Epithelial cell of prostate (primary cell): ENCODE measurements at places on chromosomes 7 and 10.

- DNase-seq: peak; percentile 81
Observed at GRCh38 chr10:78170026-78170475, 136.4 kb downstream of the RPS24 start.

- DNase-seq: no peak
Observed at GRCh38 chr7:128035712-128036111, 4.5 kb upstream of the LRRC4 start.

DNA sequence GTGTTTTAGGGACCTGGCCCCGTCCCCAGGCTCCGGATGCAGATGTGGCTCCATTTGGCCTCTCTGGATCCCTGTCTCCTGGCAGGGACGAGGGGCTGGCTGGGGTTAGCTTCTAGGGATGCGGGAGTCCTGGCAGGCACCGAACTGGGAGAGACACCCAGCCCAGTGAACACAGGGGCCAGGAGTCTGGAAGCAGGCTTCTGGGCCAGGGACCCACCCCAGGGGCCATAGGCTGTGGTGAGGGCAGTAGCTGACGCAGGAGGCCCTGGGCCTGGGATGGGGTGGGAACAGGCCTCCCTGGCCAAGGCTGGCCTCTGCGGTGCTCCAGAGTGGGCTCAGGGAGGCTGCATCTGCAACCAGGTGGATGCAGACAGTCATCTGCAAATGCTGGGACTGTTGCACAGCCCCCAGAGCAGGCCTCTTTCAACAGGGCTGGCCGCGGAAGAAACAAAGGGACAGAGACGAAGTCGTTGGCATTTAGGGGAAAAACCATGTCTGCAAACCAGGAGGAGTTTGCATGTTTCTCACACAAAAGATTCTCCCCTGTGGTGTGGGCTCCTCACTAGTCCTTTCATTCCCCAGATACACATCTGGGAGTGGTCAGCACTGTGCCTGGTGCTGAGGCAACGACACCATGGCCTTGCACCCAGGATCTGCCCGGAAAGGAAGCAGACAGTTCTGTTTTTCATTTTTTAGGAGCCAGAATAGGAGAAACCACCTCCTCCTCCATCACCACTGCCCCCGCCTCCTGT is 36.4 kb upstream of the ZNF488 start:
- no peak for DNase-seq

DNA sequence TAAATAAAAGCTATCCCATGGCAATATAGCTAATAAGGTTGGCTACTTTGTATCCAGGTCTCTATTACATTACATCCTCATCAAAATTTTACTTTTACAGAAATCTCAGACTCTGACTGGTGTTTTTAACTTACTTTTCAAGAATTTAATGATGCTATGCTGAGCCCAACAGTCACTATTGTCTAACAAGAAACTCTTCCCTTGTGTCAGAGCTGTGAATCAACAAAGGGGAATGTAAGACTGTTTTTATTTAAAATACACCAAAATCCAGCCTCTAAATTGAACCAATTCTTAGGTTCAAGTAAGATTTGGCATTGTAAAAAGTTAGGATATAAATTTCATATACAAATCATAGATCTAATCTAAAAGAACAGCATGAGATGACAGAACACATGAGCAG is 7.0 kb downstream of the RTKN2 start:
- no peak for DNase-seq

- no peak for DNase-seq
Observed at GRCh38 chr10:378930-379704, 243.9 kb downstream of the ZMYND11 start.

DNA sequence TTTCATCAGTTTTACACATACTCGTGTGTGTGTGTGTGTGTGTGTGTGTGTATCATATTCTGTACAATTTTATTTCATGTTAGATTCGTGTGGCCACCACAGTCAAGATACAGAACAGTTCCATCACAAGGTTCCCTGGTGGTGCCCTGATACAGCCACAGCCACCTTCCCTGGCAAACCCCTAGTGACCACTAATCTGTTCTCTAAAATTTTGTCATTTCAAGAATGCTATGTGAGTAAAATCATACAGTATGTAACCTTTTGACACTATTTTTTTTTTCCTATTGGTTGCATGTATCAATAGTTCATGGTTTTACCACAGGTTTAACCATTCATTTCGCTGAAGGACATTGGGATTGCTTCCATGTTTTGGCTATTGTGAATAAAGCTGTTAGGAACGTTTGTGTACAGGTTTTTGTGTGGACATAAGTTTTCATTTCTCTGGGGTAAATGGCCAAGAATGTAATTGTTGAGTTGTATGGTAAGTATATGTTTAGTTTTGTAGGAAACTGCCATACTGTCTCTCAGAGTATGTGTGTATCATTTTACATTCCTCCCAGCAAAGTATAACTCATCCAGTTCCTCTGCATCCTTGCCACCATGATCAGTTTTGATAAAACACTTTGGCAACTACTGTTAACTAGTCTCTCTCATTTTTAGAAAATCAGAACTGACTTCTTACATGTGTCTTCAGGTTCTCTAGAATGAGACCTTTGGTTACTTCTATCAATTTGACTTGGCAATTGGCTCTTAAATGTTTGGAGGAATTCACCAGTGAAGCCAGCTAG is 20.6 kb downstream of the KLHDC10 start:
- no peak for DNase-seq

- DNase-seq: no peak
Observed at GRCh38 chr10:95467162-95467599, 94.0 kb downstream of the SORBS1 start.

GRCh38 chr7:65953890-65954450 is 28.0 kb downstream of the GUSB start:
- no peak for DNase-seq

- no peak for DNase-seq
Observed at GRCh38 chr10:10792681-10793080, 225.0 kb upstream of the CELF2 start.

- DNase-seq: no peak
Observed at GRCh38 chr10:98405422-98405821, 9.6 kb downstream of the PYROXD2 start.

- DNase-seq: no peak
Observed at GRCh38 chr10:62437696-62438095, 63.5 kb downstream of the ZNF365 start.

- DNase-seq: no peak
Observed at GRCh38 chr7:111865430-111865829, 303.1 kb upstream of the IMMP2L start.

GRCh38 chr10:42769673-42770072 is 12.9 kb upstream of the BMS1 start:
- DNase-seq: no peak

GRCh38 chr10:48317321-48317990 is 11.0 kb downstream of the MAPK8 start:
- no peak for DNase-seq

- DNase-seq: no peak
Observed at GRCh38 chr7:142030294-142030693, 34.6 kb downstream of the MGAM start.

DNA sequence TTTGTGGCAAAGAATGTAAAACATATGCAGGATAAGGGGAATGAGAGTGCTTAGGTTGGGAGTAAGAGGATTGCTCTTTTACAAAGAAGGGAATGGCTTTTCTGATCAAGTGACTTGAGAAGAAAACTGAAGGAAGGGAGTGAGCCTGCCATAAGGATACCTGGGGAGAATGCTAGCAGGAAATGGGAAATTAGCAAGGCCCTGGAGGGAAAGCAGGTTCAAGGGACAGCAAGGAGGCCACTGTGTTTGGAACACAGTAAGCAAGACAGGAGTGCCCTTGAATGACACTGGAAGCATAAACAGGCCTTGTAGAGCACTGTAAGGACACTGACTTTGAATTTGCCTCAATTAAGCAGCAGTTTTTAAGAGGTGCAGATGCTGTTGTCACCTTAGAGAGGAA is 1069.9 kb downstream of the DNAJB9 start:
- no peak for DNase-seq

GRCh38 chr10:74379474-74379873 is 228.5 kb downstream of the ADK start:
- DNase-seq: no peak

DNA sequence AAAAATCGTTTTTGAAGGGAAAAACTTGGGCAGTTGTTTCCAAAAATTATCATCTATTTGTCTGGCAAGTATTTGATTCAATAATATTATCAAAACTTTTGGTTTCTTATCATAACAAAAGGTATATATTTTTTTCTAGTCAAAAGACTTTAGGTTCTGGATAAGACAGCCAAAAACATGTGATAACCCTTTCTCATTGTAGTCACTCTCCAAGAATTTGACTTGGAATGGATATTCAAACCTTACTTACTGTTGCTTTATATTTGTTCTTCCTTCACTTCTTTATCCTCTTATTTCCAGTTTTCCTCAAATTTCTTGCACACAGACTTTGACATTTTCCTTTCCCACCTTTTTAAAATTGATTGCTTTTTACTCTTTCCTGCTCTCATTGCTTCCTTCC is 140.9 kb upstream of the FAM3C start:
- no peak for DNase-seq

DNA sequence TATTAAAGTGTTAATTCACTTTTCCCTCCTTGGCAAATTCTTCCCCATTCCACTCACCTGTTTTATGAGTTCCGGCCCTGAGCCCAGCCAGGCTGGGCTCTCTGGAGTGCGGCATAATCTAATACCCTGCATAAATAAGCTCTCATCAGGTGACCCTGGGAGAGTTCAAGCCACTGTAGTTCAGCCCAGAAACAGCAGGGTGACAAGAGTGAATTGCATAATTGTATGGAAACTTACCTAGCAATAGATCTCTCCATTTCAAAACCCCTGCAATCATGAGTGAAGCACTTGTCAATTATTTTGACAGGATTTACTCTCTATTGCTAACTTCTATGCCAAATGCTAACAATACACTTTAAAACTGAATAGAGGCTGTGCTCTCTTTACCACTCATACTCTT is 94.7 kb downstream of the OSBPL3 start:
- no peak for DNase-seq

- DNase-seq: peak; percentile 18
Observed at GRCh38 chr10:59865101-59865500, 41.3 kb downstream of the CCDC6 start.

DNA sequence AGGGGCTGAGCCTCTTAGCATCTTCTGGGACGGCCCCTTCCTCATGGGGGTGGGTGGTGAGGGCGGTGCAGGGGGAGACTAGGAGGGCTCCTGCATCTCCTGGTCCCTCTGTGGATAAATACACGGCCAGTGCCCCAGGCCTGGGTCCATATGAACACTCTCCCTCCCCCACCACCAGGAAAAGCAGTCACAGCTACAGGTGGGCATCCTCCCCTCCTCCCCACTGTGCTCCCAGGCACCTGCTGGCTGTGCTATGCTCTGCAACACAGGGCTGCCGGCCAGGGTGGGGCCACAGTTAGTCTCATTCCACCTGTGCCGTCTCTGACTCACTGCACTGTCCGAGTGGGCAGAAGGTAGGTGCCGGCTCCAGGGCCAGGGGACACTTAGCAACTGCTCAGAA is 87.3 kb upstream of the INSIG1 start:
- no peak for DNase-seq

DNA sequence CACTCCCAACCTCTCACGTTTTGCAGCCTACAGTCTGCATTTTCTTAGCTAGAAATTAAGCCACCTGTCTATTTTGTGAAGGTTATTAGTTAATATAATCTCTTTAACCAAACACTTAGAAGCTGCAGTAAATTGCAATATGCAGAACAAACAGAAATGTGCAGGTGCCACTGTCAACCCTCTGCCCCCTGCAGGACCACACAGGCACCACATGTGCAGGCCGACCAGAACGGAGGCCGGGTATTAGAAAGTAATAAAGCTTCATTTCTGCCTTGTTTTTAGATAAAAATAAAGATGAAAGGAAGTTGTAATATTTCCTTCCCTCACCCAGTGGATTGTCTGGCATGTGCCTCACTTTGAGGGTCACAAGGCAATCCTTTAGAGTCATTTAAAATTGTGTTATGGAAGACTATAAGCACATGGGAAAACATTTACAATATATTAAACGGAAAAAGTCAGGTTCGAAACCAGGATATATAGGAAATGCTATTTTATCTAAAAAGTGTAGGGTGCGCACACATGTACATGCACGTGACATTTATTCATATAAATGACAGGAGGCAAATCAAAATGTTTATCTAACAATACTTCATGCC is 158.2 kb downstream of the ARHGAP12 start:
- no peak for DNase-seq

GRCh38 chr7:155418941-155419755 is 38.8 kb upstream of the EN2 start:
- no peak for DNase-seq

DNA sequence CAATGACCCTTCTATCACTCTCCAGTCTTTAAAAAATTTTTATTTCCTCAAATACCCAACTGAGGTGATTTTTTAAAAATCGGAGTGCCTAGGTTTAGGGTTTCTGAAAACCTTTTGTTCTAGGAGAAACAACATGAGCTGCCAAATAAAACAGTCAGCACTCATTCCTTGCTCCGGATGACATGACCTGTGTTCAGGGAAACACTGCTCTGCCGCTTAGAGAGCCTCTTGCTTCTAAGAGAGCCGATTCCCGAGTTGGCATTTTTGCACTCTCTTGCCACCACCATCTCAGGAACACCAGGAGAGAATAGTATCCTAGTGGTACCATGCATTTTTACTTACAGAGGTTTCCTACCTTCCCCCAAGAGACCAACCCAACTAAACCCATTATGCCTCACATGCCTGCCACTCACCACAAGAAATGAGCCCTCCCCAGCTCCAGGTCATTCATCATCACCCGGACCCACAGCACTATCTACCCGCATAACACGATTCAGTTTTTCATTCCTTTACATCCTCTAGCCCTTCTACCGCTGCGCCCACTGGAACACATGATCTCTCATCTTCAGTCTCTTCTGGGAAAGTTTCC is 365.4 kb downstream of the THSD7A start:
- DNase-seq: no peak

DNA sequence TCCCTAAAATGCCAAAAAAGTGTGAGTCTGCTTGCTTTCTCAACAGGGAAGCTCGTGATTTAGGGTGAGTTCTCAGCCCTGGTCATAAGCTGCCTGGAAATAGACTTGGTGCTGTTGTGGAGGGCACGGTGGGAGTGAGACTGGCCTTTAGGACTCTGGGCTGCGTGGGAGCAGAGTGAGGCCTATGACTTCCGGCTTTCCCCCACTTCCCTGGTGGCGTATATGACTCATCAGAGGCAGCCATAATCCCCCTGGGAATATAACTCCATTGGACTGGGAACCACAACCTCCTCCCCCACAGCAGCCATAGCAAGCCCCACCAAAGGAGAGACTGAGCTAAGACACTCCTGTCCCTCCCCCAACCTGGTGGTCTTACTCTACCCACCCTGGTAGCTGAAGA is 95.0 kb downstream of the PON1 start:
- DNase-seq: no peak

- DNase-seq: no peak
Observed at GRCh38 chr7:4808026-4808425, 32.6 kb downstream of the AP5Z1 start.

GRCh38 chr7:91465595-91466061 is 201.4 kb downstream of the FZD1 start:
- no peak for DNase-seq

GRCh38 chr10:102988404-102989314 is 70.6 kb downstream of the CNNM2 start:
- peak; percentile 6 for DNase-seq

- no peak for DNase-seq
Observed at GRCh38 chr10:661597-662222, 27.8 kb downstream of the DIP2C start.

- DNase-seq: no peak
Observed at GRCh38 chr7:27316311-27316710, 73.7 kb downstream of the EVX1 start.

- DNase-seq: no peak
Observed at GRCh38 chr7:140883378-140883777, 41.4 kb downstream of the BRAF start.

- DNase-seq: no peak
Observed at GRCh38 chr10:74056050-74056818, 58.3 kb downstream of the VCL start.

GRCh38 chr7:112205343-112206237 is 609 bp downstream of the DOCK4 start:
- no peak for DNase-seq
